ENCODE measurements at places on chromosomes 7 and 10.

- peak; percentile 21 for DNase-seq
Observed at GRCh38 chr7:130292682-130293257, at the start of gene CPA4. Gene CPA4 (plus strand): TSS chr7:130293161. CDS start chr7:130293181, 20 bp downstream.

DNA sequence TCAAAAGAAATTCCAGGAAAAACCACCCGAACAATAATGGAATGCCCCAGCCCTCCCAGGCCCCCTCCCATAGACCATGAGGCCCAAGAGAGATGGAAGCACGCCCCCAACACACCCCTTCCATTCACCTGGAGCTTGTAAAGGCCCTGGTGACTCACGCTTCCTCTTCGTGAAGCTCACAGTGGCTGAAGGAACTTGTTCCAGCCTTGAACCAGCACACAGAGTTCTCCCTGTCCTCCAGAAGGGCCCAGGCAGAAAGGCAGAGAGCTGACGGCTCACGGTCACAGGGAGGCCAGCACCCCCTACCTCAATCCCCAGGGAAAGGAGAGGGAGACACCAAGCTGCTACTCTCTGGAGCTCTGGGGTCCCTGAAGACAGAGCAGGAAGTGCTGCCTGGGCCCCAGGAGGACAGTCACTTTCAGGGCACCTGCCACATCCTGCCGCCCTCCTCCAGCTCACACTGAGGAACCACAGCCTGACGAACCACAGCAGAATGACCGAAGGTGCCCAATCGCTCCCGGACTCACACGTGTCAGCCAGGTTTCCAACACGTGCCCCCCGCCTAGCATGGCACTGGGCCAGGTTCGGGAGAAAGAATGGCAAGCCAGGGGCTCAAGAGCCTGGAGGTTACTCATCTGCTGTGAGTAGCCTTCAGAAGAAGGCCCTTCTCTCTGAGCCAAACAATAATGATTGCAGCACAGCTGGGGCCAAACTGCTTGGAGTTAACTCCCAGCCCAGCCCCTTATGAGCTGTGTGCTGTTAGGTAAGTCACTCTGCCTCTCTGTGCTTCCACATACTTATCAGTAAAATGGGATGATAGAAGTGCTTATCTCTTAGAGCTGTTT lies 52.8 kb downstream of the DLG5 start:
- peak; percentile 39 for DNase-seq

DNA sequence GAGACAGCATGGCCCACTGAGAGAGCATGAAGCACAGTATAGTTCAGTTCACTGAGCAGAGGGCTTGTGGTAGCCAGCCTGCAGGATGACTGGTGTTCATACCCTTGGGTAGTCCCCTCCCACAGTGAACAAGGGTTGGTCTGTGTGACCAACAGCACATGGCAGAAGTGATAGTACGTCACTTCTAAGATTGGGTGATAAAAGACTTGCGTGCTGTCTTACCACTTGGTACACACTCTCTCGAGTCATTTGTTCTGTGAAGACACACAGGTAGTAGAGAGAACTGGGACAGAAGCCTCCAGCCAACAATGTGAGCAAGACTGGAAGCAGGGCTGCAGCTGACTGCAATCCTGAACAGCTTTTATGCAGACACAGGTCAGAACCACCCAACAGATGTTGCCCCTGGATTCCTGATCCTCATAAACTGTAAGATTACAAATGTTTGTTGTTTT lies 14.6 kb downstream of the EPC1 start:
- DNase-seq = no peak

GRCh38 chr7:141928146-141928844 lies 12.1 kb downstream of the OR9A4 start:
- DNase-seq = no peak

DNA sequence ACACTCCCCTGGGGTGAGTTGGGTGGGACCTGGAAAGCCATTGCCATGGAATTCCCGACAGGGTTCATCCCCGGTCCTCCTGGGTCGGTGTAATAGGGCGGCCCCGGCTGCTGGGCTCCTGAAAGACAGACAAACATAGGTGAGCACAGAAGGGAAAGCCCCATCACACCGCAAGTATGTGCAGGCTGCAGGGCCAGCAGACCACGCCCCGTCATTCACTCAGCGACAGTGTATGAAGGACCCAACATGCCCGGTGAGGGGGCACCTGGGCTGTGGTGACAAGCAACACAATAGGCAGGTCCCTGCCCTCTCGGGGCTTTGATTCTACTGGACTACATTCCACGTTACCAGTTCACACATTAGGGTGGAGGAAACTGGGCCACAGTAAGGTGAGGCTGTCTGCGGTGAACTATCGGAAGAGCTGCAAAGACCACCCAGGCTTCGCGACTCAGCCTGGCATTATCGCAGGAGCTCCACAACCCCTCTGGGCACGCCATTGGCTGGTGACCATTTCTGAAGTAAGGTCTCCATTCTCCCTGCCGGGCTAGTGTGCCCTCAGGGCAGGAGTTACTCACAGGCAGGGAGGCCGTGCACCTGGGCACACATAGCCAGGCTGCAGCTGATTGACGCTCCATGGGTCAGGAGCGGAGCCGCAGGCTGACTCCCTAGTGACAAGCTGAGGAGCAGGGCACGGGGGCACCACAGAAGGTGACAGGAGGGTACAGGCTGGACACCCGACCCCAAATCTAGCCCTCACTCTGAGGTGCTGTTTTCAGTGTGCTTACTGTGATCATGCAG lies 99.2 kb downstream of the VOPP1 start:
- DNase-seq = no peak

DNA sequence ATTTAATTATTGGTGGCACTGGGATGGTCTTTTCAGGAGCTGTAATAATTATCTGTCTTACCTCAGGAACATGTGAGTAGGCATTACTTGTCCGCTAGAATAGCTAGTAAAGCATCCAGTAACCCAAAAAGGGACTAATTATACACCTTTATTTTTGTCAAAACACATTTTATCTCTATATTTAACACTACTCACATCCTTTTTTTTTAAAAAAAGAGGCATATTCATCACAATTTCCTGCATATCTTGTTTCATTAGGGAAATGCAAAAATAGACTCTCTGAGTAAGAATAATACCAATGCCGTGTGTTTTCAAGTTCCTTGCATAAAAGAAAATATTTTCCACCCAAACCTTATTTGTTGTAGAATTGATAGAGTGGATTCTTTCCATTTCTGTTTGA lies 99.5 kb downstream of the VTI1A start:
- DNase-seq = no peak

DNA sequence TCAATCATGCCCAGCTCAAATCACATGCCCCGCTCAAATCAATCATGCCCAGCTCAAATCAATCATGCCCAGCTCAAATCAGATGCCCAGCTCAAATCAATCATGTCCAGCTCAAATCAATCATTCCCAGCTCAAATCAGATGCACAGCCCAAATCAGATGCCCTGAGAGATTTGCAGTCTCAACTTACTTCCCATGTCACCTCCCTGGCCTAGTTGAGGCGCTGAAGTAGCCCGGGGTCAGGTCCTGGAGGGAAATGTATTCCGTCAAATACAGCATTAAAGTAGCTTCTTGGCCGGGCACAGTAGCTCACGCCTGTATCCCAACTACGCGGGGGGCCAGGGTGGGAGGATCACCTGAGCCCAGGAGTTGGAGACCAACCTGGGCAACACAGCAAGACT lies 15.7 kb upstream of the PRKAR1B start:
- DNase-seq = no peak

DNA sequence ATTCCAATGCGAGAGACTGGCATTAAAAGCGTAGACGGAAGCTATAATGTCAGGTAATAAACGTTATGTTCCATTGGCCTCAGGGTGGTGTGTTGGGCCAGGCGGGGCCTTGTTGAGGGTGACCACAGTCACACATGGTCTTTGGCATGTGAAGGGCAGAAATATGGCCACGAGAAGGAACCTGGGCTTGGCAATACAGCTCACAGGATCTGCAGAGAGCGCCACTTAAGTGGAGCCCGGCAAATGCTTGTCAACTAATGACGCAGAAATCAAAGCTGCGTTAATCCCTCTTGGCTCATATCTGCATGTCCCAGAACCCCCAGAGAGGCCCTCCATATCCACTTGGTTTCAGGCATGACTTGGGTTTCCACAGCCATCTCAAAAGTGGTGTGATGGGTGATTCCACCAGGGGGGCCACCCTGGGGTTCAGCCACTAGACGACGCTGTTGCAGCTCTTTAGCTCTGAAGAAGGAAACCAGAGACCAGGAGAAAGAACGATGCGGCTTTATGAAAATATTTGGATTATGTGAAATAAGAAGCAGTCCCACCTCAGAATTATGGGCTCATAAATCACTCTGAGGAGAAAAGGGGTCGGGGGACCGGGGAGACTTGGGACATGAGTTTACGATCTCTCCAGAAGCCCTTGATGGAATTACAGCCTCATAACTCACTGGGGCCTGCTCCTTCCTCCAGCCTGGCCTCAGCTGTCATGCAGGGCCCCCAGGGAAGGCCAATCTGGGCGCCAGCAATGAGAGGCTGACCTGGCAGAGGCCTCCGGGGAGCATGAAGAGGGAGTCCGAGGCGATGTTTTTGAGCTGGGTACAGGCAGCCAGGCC lies 462.5 kb downstream of the PLXNA4 start:
- DNase-seq = no peak

DNA sequence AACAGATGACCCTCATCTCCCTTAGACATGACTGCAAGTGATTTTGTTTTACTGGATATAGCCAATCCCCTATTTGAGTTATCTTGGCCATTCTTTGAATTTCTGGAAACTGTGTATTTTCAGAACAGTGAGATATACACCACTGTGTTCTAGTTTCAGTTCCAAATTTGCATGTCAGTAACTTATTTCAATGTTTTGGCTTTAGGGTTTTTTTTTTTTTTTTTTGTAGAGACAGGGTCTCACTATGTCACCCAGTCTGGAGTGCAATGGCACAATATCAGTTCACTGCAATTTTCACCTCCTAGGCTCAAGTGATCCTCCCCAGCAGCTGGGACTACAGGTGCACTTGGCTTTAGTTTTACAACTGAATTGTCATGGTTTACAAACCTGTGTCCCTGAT lies 67.2 kb downstream of the ATAD1 start:
- no peak for DNase-seq

- no peak for DNase-seq
Observed at GRCh38 chr10:21705828-21706176, 171.8 kb downstream of the MLLT10 start.

GRCh38 chr10:59057345-59057744 lies 119.1 kb upstream of the PHYHIPL start:
- DNase-seq = no peak

- peak; percentile 7 for DNase-seq
Observed at GRCh38 chr7:117901089-117901797, 28.0 kb upstream of the CTTNBP2 start.

DNA sequence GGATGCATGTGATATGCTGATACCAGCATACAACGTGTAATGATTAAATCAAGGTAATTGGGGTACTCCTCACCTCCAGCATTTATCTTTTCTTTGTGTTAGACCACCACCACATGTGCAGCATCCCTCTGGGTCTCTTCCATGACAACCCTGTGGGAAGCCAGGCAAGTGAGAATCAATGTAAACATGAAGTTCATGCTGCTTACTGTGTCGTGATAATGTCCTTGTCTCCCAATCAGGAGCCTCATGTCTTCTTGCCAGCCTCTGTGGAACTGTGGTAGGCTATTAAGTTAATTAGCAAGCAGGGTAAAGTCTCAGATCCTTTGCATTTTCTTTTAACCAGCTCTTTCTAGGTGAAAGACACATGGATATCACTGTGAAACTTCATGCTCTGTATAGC lies 126.7 kb downstream of the TES start:
- DNase-seq = no peak

GRCh38 chr7:17336168-17336567 lies 37.7 kb downstream of the AHR start:
- DNase-seq = no peak

GRCh38 chr7:64876792-64877713 lies 26.0 kb upstream of the ZNF273 start:
- DNase-seq = peak; percentile 43

Data from A673 (cell line).